ENCODE measurements at places on chromosomes 7 and 10.

- no peak for DNase-seq
Observed at GRCh38 chr10:95437669-95438068, 123.5 kb downstream of the SORBS1 start.

DNA sequence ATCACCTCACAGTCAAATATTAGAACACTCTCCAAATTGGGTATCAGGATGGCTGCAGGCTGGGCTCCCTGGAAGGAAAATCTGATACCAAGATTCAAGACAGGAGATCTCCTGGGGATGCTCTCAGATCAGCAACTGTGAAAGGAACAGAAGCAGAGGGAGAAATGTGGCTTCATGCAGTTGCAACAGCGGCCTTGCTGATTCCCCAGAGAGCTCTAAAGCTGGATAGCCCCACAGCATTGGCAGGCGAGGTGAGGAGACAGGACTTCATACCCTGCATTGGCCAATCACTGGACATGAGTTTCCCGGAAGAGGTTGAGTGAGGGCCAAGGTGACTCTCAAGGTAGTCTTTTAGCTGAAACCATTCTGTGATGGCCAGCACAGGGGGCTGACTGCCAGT, 190.6 kb downstream of the PTPN20 start:
- no peak for DNase-seq

- no peak for DNase-seq
Observed at GRCh38 chr10:108436096-108436495, 1271.6 kb upstream of the SORCS1 start.

- DNase-seq, result no peak
Observed at GRCh38 chr7:35551321-35552081, 143.4 kb downstream of the HERPUD2 start.

DNA sequence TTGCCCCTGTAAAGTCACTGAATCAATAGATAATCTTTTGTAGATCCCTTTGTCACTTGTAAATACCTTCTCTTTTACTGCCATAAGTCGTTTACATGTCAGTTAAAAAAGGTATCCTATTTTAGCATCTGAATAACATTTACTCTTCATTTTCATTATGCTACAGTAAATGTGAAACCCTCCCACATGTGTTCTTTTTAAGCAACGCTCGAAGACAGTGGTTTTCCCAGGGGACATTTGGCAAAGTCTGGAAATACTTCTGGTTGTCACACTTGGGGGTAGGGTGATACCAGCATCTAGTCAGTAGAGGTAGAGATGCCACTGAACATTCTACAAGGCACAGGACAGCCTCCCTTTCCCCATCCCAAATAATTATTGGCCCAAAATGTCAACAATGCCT, 23.7 kb downstream of the ATAD1 start:
- no peak for DNase-seq

GRCh38 chr10:6347391-6347951, 144.7 kb downstream of the PFKFB3 start:
- DNase-seq, result no peak

- DNase-seq, result no peak
Observed at GRCh38 chr10:127195041-127195506, 1.3 kb downstream of the INSYN2A start.

DNA sequence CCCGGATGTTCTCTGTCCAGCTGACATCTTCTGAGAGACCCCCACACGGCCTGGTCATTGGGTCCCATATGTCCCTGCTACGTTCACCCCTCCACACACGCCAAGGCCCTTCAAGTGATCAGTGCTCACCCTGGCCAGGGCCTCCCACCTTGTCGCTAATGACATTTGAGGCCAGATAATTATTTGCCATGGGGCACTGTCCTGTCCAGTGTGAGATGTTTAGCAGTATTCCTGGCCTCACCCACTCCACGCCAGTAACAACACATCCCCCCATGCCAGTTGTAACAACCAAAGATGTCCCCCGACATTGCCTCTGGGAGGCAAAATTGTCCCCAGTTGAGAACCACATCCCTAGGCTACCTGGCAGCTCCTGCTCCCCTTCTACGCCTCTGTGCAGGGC, 49.9 kb upstream of the NANOS1 start:
- DNase-seq, result no peak
